GM23338 (cell line): ENCODE measurements at places on chromosomes 2 and 18.

DNA sequence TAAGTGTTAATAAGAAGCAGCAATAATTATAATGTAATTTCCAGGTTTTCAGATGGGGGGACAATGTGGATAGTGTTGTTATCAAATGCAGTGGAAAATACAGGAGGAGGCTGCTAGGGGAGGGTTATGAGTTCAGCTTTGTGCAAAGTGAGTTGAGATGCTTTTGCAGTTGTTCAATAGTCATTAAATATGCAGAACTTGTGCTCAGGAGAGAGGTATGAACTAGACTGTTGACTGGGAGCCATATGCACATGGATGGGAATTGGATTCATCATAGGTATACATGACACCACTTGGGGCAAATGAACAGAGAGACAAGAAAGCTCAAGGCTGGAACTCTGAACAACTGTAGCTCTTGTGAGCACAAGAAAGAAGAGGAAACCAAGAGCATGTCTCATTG is 182.1 kb upstream of the PID1 start:
- DNase-seq = no peak

- no peak for DNase-seq
Observed at GRCh38 chr2:115569547-115569946, 1127.1 kb downstream of the DPP10 start.

- no peak for DNase-seq
Observed at GRCh38 chr2:158501301-158501700, 44.5 kb downstream of the PKP4 start.

DNA sequence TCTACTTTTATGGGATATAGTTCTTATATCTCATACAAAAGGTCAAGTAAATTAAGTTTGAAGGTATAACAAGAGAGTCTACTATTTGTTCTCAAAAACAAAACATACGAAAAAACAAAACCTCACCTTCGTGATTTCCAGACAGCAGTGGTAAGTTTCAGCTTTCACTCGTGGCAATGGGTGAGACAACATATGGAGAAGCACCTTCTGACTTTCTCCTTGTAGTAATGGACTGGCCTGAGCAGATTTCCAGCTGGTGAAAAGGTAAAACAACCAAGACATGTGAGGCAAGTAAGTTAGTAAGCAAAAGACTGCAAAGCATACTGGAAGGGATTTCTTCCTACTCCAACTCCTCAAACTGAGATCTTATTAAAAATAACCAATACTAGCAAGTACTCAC is 39.6 kb downstream of the RTTN start:
- DNase-seq = no peak

DNA sequence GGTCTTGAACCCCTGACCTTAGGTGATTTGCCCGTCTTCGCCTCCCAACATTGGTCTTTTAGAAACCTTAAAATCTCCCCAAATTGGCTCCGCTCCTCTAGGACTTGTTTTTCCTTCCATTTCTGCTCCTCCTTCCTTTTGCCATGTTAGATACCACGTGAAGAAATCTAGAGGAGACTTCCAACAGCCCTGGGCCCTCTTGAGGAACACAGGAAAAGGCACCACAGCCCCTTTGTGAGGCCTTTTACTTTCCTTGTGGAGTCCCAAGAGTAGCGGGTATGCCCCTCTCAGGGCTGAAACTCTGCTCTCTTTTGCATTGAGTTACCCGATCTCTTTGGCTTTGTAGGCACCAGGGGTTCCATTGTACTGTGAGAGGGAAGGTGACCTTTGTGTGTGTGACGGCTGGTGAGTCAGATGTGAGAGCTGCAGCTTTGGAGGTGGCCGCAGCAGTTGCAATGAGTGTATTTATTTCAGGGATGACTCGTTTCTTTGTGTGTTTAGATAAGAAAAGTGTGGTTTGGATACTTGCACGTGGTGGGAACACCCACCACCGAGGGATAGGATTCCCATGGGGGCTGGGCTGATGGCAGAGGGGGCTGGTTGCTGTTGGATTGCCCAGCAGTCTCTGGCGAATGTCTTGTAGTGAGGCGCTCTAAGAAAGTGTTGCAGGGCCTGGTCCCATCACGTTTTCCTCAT is 218.4 kb upstream of the HS6ST1 start:
- DNase-seq = peak; percentile 64

- DNase-seq = peak; percentile 93
Observed at GRCh38 chr2:134460583-134460998, 206.7 kb downstream of the MGAT5 start.

DNA sequence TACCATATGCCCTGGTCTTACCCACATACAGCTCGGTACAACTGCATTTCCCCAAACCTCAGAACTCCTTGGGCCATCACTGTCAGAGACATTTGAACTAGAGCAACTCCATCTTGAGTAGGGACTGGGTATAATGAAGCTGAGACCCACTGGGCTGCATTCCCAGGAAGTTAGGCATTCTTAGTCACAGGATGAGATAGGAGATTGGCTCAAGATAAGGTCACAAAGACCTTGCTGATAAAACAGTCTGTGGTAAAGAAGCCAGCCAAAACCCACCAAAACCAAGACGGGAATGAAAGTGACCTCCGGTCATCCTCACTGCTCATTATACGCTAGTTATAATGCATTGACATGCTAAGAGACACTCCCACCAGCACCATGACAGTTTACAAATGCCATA is 131.3 kb downstream of the PIK3C3 start:
- no peak for DNase-seq

DNA sequence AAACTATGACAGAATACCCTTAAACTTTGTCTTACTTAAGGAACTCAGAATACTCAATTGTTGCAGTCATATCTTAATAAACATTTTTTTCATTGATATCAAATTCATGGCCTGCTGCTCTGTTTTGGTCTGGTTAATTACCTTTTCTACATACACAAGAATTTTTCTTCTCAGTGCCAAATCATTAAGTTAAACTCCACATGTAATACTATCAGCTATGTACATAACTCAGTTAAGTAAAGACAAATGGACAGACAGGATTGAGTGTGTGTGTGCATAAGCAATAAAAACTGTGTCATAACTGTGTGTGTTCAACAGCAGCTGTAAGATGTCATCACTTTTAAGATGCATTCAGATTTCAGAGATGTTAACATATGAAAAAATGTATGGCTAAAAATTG is 34.4 kb downstream of the VRK2 start:
- no peak for DNase-seq

DNA sequence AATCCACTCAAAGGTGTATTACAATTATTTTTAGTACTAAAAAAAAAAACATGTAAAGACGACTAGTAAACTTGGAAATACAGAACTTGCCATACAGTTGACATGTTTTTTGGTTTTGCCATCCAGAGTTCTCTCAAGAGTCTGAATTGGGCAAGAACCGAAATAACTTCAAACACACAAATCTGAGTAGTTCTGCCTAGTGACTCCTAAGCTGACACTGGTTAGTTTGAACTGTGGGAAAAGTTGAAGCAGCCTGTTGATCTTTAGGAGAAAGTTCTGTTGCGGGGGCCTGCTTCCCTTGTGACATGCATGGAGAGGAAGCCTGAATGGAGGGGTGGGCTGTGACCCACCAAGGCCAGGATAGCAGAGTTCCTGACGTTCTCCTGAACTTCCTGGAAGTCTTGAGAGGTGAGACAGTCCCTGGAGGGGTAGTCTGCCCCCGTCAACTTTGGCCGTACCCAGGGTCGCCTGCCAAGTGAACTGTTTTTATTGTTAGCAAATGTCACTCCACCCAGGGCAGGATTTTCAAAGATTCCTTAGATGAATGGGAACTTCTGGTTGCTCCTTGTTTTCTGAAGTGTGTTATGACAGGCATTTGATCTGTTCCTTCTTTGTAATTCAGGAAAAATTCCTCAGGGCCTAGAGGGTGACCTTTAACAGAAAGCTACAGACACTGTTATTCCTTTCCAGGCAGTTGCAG is 85.6 kb upstream of the SPTBN1 start:
- DNase-seq = no peak

DNA sequence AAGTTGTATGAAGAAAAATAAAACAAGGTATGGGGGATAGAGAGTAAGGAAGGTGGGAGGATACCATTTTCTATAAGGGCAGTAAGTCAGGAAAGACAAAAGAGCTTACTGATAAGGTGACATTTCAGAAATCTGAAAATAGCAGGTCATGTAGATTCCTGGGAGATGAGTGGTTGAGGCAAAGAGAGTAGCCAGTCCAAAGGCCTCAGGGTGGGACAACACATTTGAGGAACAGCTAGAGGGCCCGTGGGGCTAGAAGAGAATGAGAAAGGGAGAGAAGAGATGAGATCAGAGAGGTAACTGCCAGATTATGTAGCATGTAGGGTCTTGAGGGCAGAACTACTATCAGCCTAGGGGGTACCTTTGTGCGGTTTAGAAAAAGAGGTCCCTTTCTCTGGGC is 2.9 kb downstream of the CLHC1 start:
- no peak for DNase-seq
